ENCODE measurements at places on chromosomes 6 and 20.

DNA sequence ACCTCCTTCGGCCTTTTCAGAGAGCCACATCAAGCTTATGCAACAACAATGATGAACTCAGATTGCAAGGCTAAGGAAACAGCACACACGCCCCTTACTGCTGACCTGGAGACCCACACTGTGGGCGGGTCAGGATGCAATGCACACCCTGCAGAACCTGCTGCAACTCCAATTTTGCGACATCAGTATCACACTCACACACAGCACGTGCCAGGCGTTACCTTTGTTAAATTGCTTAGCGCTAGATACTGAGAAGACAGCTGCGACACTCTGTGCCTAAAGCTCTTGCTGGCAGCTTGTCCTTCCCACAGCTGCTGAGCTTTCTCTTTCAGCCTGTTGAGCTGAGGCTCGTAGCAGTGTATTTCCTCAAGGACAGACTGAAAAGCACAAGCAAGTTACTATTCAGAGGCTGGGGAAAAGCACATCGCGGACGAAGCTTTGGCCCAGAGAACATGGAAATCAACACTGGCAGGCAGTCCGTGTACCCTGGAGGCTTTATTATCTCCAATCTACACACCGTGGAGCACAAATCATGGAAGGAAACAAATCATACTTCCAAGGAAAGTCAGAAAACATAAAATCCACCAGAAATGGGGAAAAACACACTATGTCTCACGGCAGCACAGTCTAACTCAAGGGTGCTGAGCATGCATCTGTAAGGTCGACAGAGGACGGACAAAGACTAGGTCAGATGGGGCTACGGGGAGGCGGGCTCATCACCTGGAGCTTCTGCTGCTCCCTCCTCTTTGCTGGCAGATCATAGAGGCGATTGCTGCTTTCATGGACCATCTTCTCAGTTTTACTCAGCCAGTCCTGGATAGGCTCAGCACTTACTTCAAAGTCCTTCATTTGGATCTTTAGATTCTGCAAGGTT is 268.2 kb downstream of the SYNE1 start:
- no peak for DNase-seq

GRCh38 chr6:24273096-24273870 is 84.6 kb downstream of the DCDC2 start:
- no peak for DNase-seq

DNA sequence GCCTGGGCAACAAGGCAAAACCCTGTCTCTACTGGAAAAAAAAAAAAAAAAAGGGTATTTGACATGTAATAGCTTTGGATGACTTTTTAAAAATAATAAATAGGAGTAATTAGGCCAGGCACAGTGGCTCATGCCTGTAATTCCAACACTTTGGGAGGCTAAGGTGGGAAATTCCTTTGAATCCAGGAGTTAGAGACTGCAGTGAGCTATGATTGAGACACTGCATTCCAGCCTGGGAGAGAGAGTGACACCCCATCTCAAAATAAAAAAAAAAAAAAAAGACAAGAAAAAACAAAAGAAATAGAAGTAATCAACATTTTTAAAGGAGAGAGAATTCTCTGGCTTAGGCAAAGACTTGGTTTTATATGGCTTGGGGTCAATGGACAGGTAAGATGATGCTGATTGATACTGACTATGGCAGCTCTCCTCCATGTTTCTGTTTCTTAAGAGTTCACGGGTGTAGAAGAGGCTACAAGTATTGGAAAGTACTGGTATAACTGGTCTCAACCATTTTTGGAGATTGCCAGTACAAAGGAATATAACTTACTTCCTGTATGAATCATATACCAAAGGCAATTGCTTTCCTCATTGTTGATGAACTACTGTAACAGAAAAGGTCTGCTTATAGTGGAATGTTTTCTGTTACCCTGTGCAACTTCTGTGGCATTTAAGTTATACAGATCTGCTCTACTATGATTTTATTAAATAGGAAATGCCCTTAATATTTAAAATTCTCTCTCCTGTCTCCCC is 10.1 kb downstream of the MAP3K5 start:
- no peak for DNase-seq

DNA sequence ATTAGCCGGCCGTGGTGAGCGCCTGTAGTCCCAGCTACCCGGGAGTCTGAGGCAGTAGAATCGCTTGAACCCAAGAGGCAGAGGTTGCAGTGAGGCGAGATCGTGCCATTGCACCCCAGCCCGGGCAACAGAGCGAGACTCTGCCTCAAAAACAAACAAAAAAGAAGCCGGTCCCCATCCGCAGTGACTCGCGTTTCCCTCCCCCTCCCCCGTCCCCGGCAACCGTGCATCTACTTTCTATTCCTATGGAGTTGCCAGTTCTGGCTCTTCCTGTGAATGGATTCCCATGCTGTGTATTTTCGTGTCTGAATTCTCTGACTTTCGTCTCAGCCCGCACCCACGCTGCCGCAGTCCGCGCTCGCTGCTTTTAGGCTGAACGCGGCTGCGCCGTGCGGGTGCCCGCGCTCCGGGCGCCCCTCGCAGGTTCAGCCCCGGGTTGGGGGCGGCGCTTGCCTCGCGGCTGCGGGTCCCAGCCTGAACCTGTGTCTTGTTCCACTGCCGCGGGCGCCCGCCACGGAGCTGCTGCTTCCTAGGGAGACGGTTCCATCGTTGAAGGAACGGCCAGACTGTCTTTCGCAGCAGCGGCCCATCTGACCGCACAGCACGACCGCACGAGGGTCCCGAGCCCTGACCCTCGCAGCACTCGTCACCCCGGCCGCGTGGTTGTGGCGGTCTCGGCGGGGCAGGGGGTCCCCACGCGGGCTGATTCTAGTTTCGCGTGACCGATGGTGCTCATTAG is 1.1 kb upstream of the MRGBP start:
- no peak for DNase-seq

DNA sequence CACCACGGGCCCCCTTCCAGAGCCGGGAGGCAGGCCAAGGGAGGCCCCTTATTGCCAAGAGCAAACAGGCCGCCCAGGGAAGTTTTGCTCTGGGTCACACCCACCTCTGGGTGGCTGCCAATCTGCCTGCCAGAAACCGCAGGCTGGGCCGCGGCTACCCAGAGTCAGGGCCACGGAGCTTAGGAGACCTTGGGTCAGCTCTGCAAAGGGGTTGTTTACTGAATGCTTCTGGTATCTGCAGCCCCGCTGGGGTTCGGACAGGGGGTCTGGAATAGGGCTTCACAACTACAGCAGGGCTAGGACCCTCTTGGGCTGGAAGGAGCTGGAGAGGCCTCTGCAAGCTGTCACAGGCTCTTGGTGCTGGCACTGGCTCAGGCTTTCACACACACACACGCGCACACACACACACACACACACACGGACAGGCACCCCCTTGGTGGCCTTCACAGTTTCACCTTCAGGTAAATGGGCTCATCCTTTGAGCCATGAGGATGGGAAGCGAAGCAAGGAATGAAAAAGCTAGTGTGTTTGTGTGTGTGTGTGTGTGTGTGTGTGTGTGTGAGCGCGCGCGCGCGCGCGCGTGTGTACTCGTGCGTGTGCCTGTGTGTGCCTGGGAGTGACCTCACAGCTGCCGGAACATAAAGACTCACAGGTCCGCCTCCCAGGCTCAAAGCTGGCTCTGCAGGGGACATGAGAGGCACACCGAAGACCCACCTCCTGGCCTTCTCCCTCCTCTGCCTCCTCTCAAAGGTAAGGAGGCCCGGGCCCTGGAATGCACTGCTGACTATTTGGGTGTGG is at the start of gene CCN5:
Gene CCN5 (plus strand): TSS at position 669 of the 798 bp plus-strand sequence. CDS start 22 bp downstream, at position 691.
- DNase-seq, result no peak

- DNase-seq, result no peak
Observed at GRCh38 chr20:46305331-46305972, 2.8 kb downstream of the CDH22 start.

DNA sequence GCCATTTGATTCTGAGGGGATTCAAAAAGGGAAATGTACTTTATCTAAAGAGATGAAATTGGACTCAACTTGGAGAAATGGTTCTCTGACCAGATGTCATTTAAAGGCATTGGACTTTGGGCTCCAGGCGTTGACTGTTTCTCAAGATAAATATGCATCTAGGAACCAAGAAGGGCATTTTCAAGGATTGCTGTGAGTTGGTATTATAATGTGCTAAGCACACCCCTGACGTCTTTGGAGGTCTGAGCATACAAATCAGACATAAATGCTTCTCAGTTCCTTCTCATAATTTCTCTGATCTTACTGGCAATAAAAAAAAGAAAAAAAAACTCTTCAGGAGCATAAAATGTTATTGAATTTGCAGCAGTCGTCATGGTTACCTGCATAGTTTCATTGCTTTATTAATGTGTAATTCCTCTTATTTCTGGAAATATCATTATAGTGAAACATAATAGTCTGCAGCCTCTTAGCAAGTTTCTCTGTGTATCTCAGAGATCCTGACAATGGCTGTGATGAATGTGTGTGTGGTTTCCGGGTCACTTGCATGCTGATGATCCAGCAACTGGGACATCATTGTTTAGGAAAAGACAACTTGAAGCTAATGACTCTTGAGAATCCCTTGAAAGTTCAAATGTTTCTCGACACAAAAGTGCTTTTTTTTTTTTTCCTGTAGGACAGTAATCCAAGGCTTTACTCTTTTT is 136.0 kb downstream of the AIG1 start:
- no peak for DNase-seq

Data from NCI-H2081 treated with DMSO at 0.1 percent for 48 hours (cell line).